ENCODE measurements at places on chromosomes 11 and 22.

- DNase-seq: no peak
Measured at GRCh38 chr11:107648242-107648641, 57.3 kb downstream of the ELMOD1 start.

GRCh38 chr22:49449811-49450446 lies 377.7 kb downstream of the BRD1 start:
- no peak for DNase-seq

DNA sequence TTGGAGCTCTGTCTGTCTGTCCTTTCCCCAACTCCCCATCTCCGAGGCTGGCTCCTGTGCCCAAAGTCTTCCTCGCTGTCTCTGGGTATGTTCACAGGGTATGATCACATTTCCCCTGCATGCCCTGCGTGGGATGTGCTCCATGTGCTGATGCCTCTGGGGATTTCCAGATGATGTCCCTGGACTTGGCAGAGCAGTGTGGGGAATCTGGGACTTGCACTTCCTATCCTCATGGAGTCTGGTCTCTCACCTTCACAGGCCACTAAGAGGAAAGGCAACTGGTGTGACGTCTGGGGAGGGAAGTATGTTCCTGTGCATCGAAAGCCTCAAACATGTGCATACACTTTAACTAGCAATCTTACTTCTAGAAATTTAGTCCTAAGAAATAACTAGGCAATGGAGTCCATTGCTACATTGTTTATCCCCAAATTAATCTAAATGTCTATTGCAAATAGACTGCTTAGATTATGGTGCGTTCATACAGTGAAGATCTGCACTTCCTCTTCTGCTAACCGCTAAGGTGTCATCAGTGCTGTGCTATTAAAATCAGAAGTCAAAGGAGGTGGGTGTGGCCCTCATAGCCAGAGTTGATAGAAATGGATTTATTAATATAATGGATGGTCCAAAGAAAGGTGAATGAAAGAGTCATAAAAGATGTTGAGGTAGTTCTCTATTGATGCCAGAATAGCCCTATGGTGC lies 20.8 kb downstream of the TIMP3 start:
- DNase-seq: no peak

DNA sequence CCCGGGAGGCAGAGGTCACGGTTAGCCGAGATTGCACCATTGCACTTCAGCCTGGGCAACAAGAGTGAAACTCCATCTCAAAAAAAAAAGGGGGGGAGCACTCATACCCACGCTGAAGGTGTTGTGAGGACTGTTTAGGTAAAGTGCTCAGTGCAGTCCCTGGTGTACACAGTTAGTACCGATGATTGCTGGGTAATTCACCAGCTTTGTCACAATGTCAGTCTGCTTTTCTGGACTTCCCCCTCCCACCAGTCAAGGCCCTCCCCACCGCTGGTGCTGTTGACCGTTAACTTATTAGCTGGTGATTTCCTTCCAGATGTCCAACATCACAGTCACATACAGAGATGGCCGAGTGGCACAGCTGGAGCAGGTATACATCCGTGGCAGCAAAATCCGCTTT lies 11.9 kb downstream of the SNRPD3 start:
- no peak for DNase-seq

GRCh38 chr22:43543522-43544288 lies 131.9 kb downstream of the MPPED1 start:
- no peak for DNase-seq

Data from stimulated activated CD4-positive, alpha-beta T cell treated with anti-CD3 and anti-CD28 coated beads, Interleukin-4, amount 100 ng/mL, for 24 hours (primary cell).